ENCODE measurements at places on chromosomes 16 and 17.

DNA sequence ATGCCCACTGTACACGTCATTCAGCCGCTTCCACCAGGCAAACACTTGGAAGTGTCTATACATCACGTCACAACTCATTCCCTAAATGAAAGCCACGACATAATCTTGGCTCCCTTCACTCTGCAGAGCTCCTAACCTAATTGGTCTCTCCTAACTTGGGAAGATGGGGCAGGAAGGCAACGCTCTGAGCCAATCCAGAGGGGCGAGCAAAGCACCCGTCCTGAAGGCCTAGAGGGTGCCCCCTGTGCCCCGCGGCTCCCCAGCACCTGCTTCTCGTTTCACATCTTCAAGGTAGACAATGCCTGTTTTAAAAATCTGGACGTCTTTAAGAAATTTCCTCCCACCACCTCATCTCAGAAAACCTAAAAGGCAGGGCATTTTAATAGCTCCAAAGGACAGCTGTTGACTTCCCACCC, 1.0 kb downstream of the CSNK2A2 start:
- peak; percentile 17 for DNase-seq

GRCh38 chr17:17398943-17399926, 77.6 kb upstream of the MED9 start:
- no peak for DNase-seq

DNA sequence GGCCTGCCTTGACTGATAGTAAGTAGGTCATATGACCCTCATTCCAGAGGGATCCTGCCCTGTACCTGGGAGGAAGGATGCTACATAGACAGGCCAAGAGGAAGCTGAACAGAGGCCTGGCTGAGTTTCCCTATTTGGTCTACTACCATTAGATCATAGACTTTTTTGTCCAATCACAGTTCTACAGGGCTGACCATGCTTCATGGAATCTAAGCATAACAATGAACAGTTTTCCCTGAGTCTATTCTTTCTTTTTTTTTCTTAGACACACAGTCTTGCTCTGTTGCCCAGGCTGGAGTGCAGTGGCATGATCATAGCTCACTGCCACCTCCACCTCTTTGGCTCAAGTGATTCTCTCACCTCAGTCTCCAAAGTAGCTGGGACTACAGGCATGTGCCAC, 3.9 kb downstream of the GPR179 start:
- no peak for DNase-seq

- DNase-seq: no peak
Observed at GRCh38 chr17:5211458-5211857, 19.8 kb upstream of the ZNF594 start.

DNA sequence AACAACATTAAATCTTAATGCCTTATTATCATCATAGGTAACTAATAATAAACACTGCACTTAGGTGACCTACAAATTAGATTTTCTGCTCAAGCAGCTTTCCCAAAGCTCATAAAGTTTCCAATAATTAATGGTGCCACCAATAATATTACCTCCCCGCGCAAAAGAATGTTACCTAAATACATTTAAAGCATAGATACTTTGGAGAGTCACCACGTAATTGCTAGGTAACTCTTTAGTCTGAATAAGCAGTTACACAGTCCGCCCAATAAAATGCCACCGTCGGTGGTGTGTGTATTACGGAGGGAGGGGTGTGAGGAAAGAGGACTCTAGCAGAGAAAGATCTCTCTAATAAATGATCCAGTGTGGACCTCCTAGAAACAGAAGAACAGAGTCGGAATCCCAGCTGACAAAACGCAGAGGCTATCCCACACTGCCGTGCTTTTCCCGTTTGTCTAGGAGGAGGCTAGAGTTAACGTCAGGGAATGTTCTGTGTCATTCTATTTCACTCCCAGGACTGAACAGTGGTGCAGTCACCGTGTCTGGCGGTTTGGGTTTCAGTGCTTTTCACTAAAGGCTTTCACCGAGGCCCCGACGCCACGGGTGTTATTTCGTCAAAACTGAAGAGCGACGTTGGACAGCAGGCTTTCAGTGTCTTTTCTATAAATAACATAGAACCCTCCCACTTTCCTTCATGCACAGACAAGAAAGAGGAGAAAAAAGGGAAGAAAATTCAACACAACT, 630 bp downstream of the RNFT1 start:
- peak; percentile 63 for DNase-seq

Measured in RPMI8226 (cell line).